ENCODE measurements at places on chromosomes 1 and 21.
A peak's percentile ranks its signal among the peaks of the same experiment; 100 is the strongest.

GRCh38 chr1:160226623-160227022 is 21.4 kb downstream of the PEA15 start:
- DNase-seq, result no peak

- peak; percentile 49 for DNase-seq
Measured at GRCh38 chr1:44553771-44554170, 120.5 kb downstream of the TMEM53 start.

- peak; percentile 54 for DNase-seq
Measured at GRCh38 chr1:189662190-189662589, 815.5 kb downstream of the BRINP3 start.

GRCh38 chr1:229170274-229170673 is 100.6 kb upstream of the RAB4A start:
- no peak for DNase-seq

DNA sequence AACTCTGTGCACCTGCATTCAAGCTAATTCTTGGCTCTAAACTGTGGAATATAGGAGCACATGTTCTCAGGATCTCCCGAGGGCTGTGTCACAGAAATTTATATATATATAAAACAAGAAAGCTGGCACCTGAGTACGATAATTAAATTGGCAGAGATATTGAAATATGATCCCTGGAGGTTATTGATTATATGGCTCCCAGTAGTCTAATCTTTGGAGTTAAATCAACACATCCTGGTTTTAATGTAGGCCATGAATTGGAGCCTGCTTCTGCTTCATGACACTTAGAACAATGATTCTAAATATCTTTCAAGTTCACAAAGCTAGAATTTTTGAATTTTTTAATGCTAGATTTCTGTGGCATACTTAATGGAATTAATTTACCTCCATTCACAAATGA is 84.3 kb downstream of the CTH start:
- DNase-seq, result no peak

DNA sequence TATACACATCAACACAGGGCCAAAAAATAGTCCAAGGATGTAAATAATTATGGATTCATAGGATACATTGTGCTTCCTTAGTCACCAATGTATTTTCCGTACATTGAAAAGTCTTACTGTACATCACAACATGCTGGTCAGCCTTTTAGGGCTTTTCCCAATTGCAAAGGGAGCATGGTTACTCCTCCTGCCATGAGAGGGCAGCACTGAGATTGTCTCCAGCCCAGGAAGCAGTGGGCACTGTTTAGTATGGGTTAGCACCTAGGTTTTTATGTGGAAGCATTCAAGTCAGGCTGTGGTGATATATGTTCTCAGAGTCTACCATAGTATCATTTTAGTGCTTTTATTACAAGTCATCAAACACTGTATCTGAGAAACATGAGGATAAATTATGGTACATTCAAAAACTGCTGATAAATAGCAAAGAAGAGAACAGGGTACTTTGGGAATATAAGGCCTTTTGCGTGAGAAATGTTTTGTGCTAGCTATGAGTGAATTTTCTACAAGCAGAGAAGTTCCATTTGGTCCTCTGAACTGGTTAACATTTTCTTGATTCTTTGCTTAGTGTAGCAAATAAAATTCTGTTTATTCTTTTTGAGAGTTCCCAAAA is 34.0 kb downstream of the ST6GALNAC5 start:
- DNase-seq, result peak; percentile 75

- no peak for DNase-seq
Measured at GRCh38 chr1:69533343-69533742, 34.4 kb upstream of the LRRC7 start.

DNA sequence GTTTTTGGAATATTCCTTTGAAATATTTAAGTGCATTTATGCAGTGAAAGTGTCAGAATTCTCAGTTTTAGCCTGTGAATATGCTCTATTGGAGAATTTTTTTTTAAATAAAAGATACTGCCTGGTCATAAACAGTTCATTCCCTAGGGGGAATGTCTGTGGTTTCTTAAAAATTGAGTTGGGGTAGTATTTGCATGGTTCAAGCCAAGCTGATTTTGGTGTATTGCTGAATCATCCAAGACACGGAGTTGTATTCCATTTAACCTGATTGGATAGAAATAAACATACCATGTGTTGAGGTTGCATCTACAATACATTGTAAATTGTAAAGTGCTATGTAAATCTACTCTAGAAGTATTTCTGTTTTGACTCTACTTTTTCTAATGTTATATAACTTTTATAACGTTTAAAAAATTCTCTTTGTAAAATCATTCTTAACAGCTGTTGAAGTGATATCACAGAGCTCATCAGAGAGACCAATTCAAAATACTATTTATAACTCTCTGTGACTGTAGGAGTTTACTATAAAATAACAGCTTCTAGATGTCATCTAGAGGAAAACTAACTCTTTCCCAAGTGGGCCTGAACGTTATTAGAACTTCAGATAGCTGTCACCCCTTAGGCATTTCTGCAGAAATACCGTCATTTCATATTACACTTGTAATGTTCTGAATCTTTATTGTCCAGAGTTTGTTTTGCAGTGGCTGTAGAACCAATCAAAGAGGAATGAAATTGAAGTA is 199.1 kb downstream of the USP25 start:
- DNase-seq, result no peak

DNA sequence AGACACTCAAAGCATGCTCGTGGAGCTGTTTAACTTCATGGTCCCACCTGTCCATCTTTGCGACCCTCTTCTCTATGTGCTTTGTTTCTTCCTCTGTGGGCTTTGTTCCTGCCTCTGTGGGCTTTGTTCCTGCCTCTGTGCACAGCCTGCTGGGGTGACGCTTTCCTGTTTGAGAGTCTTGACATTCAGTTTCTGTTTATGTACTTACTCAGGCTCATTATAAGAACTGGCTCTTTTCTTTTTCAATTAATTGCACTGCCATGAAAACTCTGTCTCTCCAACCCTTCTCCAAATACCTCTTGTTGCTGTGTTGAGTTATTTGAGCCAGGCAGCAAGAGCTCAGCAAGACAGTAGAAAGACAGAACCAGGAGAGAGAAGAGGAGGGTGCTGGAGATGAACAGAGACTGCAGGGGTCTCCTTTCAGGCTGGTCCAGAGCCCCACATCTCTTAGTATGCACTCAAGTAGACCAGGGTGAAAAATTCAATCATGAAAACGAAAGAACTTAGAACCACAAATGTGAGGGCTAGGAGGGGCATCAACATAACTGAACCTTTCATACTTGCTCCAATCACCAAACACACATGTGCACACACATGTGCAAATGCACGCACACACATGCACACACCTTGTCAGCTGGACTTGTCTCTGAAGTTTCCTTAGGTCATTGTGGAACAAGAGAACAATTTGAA is 88.3 kb upstream of the SGIP1 start:
- no peak for DNase-seq

- DNase-seq, result no peak
Measured at GRCh38 chr1:30005972-30006619, 717.3 kb downstream of the MATN1 start.

DNA sequence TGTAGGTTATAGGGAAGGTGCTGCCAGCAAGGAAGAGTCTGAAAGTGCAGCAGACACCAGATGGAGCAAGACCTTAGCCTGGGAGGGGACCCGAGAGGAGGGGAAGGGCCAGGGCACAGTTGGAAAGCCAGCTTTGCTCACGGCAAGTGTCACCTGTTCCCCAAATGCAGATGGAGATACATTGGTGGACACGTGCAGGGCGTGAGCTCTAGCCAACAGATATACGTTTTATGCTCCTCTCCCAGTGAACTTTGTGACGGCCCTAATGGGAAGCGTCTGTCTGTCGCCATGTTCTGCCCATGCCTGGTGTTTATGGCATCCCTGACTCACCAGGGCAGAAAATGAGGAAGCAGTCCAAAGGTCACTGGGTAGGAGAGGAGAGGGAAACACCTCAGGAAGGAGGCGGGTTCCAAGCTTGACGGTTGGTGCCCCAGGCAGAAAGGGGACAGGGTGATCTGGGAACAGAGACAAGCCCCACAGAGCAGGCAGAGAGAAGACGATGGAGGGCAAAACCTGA is 7.6 kb downstream of the GPA33 start:
- no peak for DNase-seq

GRCh38 chr1:247529771-247530355 is 6.4 kb downstream of the OR2C3 start:
- no peak for DNase-seq

- DNase-seq, result no peak
Measured at GRCh38 chr1:73914951-73915350, 283.0 kb downstream of the LRRIQ3 start.
